ENCODE measurements at places on chromosomes 2 and 18. TPM values are rescaled to one million over a fixed set of nuclear protein-coding genes. Genes with fewer than 3 reads are reported as not detected.

DOK6 gene
- 0.77 TPM for total RNA-seq

CASP10 gene
- 8.2 TPM for total RNA-seq

RMDN2 gene
- total RNA-seq, result 6.3 TPM

AGXT gene
- not detected for total RNA-seq

ABCB11 gene
- total RNA-seq, result not detected

ARHGAP28 gene
- total RNA-seq, result 0.77 TPM

TSPYL6 gene
- total RNA-seq, result not detected

HTR2B gene
- total RNA-seq, result 13.0 TPM

ACSL3 gene
- total RNA-seq, result 124 TPM

PAX3 gene
- not detected for total RNA-seq

RUFY4 gene
- not detected for total RNA-seq

FSIP2 gene
- under 0.01 TPM for total RNA-seq

GALNT13 gene
- total RNA-seq, result 0.28 TPM

COL3A1 gene
- 1,261 TPM for total RNA-seq

FAM161A gene
- 2.5 TPM for total RNA-seq

SESTD1 gene
- total RNA-seq, result 20.5 TPM

SLC14A1 gene
- total RNA-seq, result 32.1 TPM

POMC gene
- 0.85 TPM for total RNA-seq

PRSS56 gene
- not detected for total RNA-seq

STK11IP gene
- 11.5 TPM for total RNA-seq

PLCL1 gene
- 12.3 TPM for total RNA-seq

UCN gene
- 1.1 TPM for total RNA-seq

TUBB8B gene
- total RNA-seq, result not detected

C1GALT1C1L gene
- total RNA-seq, result 1.1 TPM

PAX8 gene
- total RNA-seq, result 0.38 TPM

C1QL2 gene
- total RNA-seq, result not detected

IL37 gene
- total RNA-seq, result not detected

LIPG gene
- 48.9 TPM for total RNA-seq

TMEM17 gene
- total RNA-seq, result 1.7 TPM

WDR35 gene
- total RNA-seq, result 10.7 TPM

UGT1A6 gene
- total RNA-seq, result 1.4 TPM

CTDP1 gene
- 21.1 TPM for total RNA-seq

Measured in regular cardiac myocyte (primary cell).